ENCODE measurements at places on chromosomes 5 and 9.
A peak's percentile ranks its signal among the peaks of the same experiment; 100 is the strongest.

DNA sequence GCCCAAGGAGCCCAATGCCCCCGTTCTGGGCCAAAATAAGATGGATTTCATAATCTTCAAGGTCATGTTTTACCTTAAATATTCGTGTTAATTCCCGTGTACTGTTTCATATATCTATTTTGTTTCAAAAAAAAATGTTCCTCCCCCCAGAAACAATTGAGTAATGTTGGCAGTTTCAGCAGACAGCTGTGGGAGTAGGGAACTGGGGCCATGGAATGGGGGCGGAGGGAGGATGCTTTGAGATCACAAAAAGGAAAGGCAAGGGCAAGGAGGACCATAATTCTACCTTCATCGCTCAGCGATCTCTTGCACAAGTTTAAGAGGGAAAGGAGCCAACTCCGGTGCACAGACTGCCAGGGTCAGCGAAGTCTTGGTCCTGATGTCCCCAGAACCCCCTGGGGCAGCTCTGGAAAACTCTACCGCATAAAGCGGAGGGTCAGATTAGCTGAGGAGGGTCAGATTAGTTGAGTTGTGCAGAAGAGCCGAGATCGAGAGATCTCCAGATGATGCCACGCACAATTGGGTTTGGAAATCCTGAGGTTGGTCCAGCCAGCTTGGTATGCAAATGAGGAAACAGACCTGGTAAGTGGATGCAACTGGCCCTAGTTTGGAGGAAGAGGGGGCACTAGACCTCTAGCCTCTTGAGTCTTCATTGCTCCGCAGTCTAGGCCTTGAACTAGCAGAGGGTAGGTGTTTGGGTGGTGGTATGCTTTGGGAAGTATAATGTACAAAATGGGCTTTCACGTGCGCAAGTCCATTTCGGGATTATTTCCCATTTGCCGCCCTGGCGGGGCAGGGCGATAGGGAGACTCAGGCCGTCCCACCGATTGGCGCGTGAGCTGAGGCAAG is 24.0 kb downstream of the CDKN2A start:
- no peak for DNase-seq

GRCh38 chr5:64158827-64159226 is 6.8 kb upstream of the RNF180 start:
- DNase-seq = no peak

DNA sequence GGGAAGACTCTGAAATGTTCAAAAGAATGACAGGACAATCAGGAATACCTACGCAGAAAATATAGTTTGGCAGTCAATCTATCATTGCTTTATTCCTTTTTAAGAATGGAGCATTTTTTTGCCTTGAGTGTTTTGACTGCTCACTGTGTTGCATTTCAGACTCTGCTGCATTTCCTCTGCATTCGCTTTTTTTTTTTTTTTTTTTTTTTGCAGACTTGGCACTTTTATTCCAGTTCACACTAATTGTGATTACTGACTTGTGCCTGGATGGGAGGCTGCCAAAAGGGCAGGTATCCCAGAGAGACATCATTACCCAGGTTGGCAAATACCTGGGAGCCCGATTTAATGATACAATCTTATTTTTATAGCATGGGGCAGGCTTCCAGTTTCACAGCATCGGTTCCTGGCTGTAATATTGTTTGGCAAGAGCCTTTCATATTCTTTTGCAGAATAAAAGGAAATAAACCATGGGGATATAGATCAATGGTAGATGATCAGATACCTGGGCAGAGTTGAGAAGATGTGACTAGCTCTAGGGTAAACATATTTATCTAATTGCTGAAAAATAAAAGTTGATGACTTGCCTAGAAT is 1132.6 kb downstream of the MAT2B start:
- DNase-seq = no peak

DNA sequence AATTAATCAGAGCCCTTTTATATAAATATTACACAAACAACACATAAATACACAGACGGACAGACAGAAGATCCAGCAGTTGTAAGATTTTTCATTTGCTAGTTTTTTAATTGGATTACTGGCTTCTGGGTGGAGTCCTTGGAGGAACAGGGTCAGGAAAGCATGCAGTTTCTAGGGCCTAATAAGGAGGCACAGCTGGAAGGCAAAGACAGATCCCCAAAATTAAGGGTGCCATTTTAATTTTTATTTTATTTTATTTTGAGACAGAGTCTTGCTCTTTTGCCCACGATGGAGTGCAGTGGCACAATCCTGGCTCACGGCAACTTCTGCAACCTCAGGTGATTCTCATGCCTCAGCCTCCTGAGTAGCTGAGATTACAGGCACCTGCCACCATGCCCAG is 49.5 kb downstream of the PTGS1 start:
- no peak for DNase-seq

- DNase-seq = no peak
Measured at GRCh38 chr9:2424619-2425033, 197.0 kb upstream of the VLDLR start.

GRCh38 chr9:82152181-82152580 is 163.6 kb downstream of the SPATA31D1 start:
- DNase-seq = no peak

- DNase-seq = no peak
Measured at GRCh38 chr9:115910959-115911358, 242.6 kb upstream of the PAPPA start.

DNA sequence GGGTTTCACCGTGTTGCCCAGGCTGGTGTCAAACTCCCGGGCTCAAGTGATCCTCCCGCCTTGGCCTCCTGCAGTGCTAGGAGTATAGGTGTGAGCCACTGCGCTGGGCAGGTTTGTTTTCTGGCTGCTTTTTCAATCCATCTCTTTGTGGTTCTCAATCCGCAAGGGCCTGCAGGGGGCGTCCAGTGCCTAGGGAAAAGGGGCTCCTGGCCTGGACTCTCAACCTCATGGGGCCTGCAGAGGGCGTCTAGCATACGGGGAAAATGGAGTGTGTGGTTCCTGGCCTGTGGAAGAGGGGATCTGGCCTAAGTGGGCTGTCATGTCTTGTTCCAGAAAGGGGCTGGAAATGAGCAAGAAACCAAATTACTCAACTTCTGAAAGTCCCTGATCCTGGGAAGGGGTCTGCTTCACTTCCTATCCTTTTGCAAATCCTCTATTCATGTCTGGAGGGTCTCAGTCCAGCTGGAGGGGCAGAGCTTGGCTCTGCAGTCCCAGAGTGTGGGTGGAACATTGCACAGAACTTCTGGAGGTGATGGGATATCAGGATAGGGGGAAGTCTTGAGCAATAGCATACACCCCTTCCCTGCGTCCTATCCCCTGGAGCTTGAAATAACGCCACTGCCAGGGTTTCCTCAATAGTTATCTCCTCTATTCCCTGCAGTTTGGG is 12.7 kb upstream of the CCL27 start:
- DNase-seq = peak; percentile 33

GRCh38 chr5:139481122-139481533 is 1.4 kb downstream of the STING1 start:
- DNase-seq = no peak

DNA sequence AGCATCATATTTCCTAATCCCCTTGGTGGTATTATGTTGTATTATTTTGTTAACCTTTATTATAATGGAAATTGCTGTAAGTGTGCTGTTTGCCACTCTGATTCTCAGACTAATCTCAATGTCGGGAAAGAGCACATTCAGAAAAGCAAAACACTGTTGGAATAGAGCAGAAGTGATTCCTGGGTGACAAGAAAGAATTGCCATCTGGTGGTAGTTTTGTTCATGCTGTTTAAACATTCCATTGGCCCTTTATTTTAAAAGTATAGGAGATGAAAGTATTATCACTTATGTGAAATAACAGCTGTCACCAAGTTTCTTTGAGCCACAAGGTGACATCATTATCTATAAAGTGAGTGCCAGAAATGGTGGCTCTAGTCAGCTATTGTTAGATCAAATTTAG is 301.3 kb upstream of the SGCD start:
- no peak for DNase-seq
